SK-N-DZ (cell line): ENCODE measurements at places on chromosomes 7 and 10.

DNA sequence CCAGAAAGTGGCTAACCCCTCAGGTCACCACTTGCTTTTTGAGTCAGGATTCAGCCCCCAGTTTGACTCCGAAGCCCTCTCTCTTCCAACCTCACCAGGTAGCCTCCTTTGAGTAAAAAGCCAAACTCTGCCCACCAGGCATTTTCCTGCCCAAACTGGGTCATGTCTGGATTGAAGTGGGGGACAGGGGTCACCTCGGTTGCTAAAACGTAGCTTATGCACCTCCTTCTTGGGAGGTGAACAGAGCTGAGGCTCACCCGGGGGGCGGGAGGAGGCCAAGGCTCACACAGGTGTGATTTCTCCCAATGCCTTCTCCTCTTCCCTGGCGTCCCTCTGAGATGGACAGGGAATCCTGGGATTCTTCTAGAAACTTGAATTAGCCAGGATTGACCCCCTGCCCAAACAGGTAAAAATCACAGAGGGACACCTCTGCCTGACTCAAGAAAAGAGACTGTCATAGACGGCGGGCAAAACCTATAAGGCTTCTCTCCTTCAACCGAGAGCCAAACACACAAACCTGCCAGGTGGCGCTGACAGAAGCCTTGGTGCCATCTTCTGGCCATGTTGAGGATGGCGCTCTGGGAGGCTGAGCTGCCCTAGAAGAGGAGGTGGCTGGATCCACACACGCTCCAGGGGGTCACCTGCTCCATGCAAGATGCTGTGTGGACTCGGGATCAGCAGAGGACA lies 51.6 kb downstream of the PRLHR start:
- DNase-seq = peak; percentile 51

DNA sequence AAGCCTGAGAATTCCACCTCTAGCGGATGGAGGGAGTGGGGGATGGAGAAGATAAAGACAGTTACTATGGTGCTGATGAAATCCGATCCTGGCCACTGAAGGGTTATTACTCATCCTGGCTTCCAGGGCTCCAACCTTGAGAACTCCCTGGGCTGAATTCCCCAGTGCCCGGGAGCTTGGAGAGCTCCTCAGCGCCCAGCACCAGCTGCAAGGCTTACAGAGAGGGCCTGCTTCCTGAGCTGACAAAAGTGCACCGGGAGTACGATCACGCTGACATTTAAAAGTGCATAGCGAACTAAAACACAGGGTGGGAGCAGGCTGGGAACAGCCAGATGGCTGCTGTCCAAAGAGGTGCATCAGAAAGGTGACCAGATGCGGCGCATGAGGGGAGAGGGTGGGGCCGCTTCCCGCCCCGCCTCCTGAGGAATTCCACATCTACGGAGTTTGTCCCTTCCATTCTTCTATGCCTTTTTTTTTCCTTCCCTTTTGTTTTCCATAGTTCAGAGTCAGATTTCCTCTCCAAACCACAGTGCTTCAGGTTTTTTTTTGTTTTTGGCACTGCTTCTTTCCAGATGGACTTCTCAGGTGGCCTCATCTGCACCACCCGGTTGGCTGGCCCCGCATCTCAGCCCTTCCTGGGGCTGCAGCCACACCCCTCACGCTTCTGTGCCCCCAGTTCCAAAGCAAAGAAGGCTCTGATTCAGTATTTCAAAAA lies 62.4 kb upstream of the MKRN1 start:
- DNase-seq = peak; percentile 95

GRCh38 chr10:118041316-118041715 lies 5.4 kb downstream of the RAB11FIP2 start:
- DNase-seq = no peak

DNA sequence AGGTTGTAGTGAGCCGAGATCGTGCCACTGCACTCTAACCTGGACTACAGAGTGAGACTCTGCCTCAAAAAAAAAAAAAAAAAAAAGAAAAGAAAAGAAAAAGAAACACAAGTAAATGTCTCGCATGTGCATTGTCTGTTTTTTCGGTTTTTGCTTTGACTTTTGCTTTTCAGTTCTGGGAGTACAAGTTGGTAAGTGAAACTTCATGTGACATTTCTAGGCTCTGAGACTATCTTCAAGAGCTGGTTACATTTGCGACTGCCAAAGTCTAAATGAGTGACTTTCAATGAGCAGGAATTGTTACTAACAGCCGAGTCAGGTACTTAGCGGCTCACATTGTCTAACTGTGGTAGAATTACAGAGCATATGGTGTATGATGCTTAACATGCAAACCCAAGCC lies 107.0 kb upstream of the CELF2 start:
- DNase-seq = no peak

DNA sequence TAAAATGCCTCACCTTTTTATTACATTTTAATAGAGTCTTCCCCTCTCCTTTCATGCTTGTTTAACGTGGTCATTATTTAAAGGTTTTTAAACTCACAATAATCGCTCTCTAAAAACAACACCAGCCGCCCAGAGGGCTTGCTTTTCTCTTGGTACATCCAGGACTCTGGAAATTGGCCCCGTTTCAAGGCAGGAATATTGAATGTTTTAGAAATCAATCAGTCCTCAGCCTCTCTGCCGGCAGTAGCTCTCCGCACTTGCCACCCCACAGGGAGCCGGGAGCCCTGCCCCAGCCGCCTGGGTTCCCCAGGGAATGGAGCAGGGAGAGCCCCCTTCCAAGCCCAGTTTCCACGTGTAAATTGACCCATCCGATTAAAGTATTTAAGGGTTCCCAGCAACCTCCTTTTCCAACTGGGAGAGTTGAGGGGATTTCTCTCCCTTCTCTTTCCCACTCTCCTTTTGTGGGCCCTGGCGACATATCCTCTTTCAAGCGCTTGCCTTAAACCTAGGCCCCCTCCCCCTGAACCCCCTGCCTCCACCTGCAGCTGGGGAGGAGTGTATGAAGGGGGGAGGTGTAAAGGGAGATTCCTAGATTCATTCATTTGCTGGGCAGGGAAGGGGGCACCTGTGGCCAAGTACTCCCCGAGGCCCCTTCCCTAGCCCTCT lies 1.9 kb downstream of the FGF8 start:
- DNase-seq = no peak

GRCh38 chr10:62589689-62590088 lies 214.8 kb upstream of the ADO start:
- DNase-seq = no peak

DNA sequence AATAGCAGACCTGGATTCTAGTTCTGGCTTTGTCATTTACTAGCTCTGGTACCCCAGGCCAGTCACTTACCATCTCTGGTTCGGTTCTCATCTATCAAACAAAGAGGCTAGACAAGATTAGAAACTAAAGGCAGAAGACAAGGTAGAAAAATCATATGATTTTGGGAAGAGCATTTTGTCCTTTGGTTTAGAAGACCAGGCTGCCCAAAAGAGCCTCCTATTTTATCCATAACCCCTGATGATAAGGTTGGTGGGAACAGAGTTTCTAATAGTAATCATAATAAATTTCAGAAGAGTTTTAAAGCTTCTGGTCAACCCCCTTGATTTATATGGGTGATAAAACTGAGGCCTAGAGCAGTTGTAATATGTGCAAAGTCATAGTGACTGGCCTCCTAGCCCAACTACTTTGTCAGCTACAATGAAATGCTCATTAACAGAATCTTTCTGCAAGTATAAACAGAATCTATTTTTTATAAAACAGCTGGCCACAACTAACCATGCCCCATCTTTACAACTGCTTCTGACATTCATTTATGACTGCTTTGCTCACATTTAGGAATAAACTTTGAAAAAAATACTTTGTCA lies 23.4 kb downstream of the COX15 start:
- no peak for DNase-seq

- no peak for DNase-seq
Observed at GRCh38 chr10:114095559-114096337, 52.1 kb downstream of the ADRB1 start.

DNA sequence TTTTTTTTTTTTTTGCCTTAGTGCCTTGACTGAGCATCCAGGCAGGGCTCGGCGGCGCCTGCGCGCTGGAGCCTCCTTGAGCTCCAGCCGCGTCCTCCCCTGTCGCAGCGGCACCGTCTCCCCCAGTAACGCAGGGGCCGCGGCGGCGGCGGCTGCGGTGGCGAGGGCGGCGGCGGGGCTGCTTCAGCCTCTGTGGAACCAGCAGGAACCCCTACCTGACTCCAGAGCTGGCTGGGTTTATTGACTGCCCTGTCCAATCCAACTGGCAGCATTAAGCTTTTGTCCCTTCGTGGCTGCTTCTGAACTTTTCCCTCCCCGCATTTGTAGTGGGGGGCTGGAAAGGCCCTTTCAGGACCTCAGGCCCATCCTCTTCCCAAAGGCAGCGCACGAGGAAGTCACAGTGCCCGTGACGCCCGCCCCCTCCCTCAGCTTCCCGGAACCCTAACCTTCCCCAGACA lies at the start of gene GPR85:
Gene GPR85, minus strand, starts transcription at position 397 of the 458 bp plus-strand sequence. CDS start 2,106 bp downstream, outside the sequence.
- peak; percentile 88 for DNase-seq

- peak; percentile 87 for DNase-seq
Observed at GRCh38 chr7:13602036-13602435, 387.4 kb downstream of the ETV1 start.

DNA sequence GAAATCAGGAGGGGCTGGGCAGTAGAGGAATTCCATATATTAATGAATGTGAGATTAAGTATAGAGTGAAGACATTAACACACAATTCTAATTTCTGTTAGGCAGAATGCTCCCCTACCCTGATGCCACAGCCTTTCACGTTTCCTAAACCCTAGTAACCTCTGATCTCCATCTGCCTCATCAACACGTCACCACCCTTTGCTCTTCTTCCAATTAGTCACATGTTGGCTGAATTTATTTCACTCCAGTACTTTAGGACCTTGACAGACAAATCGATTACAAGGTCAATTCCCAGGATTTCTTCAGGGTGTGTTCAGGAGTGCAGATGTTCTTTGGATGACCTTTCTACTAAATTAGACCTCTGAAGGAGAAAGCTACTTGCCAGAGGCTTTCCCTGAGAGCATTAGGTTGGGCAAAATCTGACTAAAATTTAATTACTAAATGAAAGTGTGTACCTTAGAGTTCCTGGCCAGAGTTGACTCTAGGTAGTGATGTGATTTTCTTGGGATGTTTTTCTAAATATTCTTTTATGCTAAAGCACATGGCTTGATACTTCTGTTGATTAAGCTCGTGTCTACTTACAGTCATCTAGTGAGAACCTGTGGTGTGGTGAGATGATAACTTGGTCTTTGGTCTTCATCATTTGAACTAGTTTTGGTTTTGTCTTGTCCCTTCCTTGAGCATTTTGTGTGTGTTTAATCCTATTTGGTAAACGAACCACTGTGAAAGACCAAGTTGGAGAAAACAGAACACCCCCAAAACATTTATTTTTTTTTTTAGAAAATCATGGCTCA lies 12.7 kb downstream of the AGR2 start:
- no peak for DNase-seq

DNA sequence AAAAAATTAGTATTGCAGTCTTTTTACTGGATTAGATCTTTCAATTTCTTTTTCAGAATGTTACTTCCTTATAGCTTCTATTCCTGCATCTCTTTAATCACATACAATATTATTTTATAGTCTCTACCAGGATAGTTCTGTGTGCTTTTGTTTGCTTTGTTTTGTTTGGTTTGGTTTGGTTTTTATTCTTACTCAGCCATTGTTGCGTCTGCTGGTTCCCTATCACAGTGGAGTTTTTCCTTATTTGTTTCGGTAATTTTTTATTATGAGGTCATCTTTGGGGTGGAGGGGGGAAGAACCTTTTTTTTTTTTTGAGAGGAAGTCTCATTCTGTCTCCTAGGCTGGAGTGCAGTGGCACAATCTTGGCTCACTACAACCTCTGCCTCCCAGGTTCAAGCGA lies 9.0 kb upstream of the BAIAP2L1 start:
- DNase-seq = no peak

GRCh38 chr7:149284343-149284742 lies 22.3 kb downstream of the ZNF783 start:
- no peak for DNase-seq

- DNase-seq = no peak
Observed at GRCh38 chr7:101172854-101173751, 7.0 kb downstream of the NAT16 start.

DNA sequence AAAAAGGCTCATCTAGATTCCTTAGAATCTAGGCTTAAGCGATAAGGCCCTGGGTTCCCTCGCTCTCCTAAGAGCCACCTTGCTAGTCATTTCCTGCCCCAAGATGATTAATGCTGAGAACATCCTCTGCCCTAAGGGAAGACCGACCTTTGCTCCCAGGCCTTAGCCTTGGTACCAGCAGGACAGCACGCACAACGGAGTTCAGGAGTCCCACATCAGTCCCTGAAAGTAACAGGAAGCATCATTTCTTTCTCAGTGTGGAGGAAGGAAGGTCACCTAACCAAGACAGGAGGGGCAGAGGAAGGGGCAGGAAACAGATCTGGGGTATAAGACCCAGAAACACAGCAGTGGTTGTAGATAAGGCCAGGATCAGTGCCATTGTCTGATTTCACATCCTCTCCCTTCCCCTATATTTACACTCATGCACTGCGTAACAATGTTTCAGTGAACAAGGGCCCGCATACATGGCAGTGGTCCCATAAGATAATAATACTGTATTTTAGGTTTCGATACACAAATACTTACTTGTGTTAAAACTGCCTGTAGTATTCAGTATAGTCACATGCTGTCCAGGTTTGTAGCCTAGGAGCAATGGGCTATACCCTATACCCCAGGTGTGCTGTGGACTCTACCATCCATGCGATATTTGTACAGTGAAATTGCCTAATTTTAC lies 8.1 kb upstream of the FAM107B start:
- DNase-seq = no peak

- DNase-seq = no peak
Observed at GRCh38 chr10:12473491-12473890, 124.1 kb downstream of the CAMK1D start.

GRCh38 chr10:103653581-103654037 lies 160.1 kb downstream of the NEURL1 start:
- no peak for DNase-seq

DNA sequence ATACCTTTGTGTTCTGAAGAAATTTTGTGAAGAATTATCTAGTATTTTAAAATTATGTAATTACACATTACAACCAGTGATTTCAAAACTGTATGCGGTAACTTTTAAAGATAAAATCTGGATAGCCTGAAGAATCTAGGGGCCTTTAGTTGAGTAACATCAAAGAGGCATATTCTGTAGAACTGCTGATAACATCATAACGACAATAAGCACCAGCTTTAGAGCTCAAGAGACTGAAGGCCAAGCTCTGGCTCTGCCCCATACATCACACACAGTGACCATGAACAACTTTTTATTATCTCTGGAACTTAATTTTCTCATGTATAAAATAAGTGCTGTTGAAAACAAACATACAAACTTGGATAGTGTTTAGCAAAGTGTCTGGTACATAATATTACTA lies 121.1 kb upstream of the RHOBTB1 start:
- no peak for DNase-seq

DNA sequence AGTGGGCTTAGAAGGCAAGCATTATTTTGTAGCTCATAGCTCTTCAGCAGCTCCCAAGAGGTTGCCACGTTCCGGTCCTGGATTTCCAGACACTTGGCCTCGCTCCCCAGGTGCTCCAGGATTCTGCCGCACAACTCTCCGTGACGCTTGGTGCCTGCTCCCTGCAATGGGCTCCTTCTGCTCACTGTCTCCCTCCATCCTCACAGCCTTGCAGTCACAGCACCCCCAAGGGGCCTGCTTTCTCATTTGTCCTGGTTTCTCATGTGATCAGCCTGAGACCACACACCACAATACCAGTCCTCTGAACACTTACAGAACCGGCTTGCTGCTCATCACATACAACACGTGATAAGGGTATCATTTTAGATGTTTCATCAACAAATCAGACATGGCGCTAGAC lies 9.8 kb downstream of the IGFBP3 start:
- DNase-seq = no peak

- no peak for DNase-seq
Observed at GRCh38 chr7:3007696-3008095, 36.0 kb downstream of the CARD11 start.

- no peak for DNase-seq
Observed at GRCh38 chr10:6185039-6185716, 17.6 kb upstream of the PFKFB3 start.
